Lung microvascular endothelial cell (primary cell): ENCODE measurements at places on chromosomes 1 and 21. TPM values are rescaled to one million over a fixed set of nuclear protein-coding genes. Genes with fewer than 3 reads are reported as not detected.
A peak's percentile ranks its signal among the peaks of the same experiment; 100 is the strongest.

DNA sequence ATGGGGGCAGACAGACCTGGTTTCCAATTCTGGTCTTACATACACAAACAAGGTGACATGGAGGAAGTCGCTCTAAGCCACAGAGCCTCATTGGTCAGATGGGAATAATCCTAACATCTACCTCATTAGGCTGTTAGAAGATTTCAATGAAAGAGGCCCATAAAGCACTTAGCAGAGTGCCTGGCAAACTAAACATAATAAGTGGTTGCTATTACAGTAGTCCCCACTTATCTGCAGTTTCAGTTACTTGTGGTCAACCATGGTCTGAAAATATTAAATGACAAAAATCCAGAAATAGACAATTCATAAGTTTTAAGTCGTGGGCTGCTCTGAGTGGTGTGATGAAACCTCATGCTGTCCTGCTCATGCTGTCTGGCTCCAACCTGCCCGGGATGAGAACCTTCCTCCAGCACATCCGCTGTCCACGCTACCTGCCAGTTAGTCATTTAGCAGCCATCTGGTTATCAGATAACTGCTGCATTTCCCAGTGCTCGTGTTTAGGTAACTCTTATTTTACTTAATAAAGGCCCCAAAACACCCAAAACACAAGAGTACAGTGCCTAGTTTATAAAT lies 112.3 kb downstream of the DDX20 start:
- DNase-seq: no peak

DNA sequence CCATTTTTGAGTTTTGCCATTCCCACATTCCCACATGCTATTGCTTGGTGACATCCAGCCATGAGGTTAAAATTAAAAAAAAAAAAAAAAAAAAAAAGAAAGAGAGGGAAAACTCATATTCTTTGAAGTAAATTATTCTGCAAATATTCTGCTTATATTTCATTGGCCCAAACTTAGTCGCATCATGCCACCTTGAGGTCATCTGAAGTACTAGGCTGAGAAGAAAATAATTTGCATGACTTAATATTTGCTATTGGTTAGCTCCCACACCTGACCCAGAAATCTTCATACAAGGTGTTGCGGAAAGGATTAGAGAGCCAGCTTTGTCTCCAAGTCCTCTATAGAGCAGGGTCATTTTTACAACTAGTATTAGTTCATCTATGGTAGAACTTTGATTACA lies 2206.0 kb downstream of the MRPL39 start:
- DNase-seq: peak; percentile 0

GRCh38 chr1:75583282-75583681 lies 27.6 kb downstream of the SLC44A5 start:
- peak; percentile 33 for DNase-seq

- no peak for DNase-seq
These were observed 27.7 kb downstream of the PLPP3 start for GRCh38 chr1:56551691-56552090.

DNA sequence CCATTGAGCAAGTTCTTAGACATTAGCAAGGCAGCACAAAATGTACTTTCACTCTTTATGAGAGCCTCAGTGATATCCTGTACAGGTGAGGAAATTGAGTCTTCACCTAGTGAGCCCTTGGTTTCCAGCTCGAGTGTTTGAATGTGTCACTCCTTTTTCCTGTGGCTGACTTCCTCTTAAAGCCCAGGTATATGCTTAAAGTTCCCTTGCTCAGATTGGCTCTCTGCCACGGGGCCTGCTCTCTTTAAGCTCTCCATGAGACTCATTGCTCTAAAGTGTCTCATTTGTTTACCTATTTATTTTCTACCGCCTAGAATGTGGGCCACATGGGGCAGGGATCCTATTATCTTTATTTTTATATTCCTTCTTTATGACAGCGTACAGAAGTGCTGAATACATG lies 324.9 kb downstream of the SIPA1L2 start:
- no peak for DNase-seq

DNA sequence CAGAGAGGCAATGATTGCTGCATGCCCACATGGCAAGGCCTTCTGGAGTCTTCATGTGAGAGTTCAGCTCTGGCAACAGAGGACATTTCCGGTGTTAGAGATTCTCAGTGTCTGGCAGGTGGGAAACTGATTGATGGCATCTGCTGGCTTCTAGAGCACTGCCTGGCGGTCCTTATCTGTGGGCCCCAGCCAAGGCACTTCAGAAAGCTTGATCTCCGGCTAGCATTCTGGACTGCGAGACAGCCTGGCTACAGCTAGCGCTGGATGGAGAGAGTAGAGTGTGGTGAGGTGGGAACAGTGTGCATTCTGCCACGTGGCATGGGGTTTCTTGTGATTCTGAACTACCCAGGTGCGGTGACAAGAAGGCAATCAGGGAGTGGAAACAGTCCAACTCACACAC lies 9.4 kb downstream of the ZNF678 start:
- no peak for DNase-seq

DNA sequence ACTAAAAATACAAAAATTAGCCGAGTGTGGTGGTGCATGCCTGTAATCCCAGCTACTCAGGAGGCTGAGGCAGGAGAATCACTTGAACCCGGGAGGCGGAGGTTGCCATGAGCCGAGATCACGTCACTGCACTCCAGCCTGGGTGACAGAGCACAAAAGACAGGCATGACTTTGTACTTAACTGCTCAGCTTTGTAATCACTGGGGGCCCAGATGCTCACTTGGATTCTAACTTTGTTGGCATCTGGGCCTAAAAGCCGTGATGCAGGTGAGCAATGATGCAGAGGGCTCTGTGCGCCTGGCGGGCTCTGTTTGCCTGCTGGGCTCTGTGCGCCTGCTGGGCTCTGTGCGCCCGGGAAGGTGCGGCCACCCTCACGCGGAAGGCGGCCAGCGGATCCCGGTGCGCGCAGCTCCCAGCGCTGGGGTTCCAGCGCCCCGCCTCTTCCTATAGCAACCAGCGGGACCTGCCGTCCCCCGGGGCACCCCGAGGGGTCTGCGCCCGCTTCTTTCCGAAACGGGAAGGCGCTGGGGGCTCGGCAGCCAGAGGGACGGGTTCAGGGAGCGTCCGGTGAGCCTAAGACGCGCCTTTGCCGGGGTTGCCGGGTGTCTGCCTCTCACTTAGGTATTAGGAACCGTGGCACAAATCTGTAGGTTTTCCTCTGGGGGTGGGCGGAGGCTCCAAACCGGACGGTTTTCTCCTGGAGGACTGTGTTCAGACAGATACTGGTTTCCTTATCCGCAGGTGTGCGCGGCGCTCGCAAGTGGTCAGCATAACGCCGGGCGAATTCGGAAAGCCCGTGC lies 31.7 kb downstream of the PRMT2 start:
- no peak for DNase-seq

GRCh38 chr1:204319462-204319861 lies 40.3 kb downstream of the PLEKHA6 start:
- peak; percentile 72 for DNase-seq

- no peak for DNase-seq
These were observed 71.4 kb downstream of the CDC7 start for GRCh38 chr1:91572044-91572443.

DNA sequence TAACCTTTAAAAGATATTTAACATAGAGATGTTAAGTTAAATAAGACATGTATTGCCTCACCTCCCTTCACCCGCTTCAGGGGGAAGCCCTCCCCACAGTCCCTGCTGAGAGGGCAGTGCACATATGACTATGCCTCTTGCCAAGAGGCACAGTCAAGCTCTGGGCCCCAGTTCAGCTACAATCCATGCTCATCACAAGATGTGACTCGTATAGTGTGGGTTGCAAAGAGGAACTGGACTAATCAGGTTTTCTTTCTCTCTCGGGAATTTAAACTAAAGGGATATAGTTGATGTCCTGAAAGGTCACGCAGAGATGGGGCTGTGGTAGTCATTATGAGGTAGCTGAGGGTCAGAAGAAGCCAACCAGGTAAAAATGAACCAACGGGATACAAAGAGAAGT lies 35.6 kb downstream of the LYST start:
- DNase-seq: peak; percentile 14

DNA sequence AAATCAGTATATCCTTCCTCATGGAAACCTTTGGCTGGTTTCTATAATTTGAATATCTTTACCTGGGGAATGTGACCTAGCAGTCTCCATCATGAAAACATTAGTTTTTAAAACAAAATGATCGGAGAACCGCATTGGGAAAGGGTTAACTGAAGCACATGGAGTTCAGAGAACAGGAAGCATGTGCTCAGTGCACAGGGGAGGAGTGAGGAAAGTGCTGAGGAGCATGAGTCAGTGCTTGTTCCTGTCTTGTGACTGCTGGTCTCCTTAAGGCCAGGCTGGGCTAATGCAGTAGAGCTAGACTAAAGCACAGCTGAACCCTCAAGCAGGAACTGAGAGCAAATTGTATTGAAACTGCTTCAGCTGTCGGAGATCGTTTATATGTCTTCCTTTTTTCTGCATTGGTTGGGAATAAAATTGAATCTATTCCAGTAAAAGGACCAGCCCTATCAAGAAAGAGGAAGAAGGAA lies 5.8 kb downstream of the IFI16 start:
- no peak for DNase-seq

GRCh38 chr1:5221451-5221850 lies 567.0 kb downstream of the AJAP1 start:
- no peak for DNase-seq

GRCh38 chr1:156750191-156750672 lies 1.2 kb downstream of the HDGF start:
- DNase-seq: peak; percentile 10

GRCh38 chr1:165834229-165834628 lies 6.8 kb downstream of the UCK2 start:
- DNase-seq: no peak

DNA sequence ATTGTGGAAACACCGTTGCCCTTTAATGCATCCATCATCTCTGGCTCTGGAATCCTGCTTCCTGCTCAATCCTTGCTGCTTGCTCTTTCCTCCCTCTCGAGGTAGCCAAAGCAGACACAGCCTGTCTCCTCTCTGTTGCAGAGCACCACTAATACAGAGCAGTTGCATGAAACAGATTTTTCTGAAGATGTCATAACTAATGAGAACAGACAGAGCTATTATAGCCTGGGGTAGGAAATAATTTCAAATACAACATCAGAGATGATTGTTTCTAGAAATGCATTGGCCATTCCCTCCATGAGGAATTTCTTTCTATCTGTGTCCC lies 23.3 kb upstream of the ACBD6 start:
- DNase-seq: peak; percentile 40

Gene OR2M2
- not detected in 2 replicates for total RNA-seq

Gene ADAMTS5
- under 0.01 TPM in 2 replicates for total RNA-seq

Gene BEND5
- total RNA-seq: 0.87 and 1.4 TPM in 2 replicates

Gene ZNF648
- total RNA-seq: not detected in 2 replicates

Gene ENAH
- 8.9 and 12.6 TPM in 2 replicates for total RNA-seq

Gene SLC6A17
- 0.40 and 1.1 TPM in 2 replicates for total RNA-seq

Gene SMCP
- not detected in 2 replicates for total RNA-seq
